SJSA1 (cell line): ENCODE measurements at places on chromosomes 3 and 15. TPM values are rescaled to one million over a fixed set of nuclear protein-coding genes. Genes with fewer than 3 reads are reported as not detected.

SFMBT1 gene
- total RNA-seq: 1.9 and 15.1 TPM in 2 replicates

MESP2 gene
- total RNA-seq: not detected in 2 replicates

LTF gene
- total RNA-seq: 0.08 TPM in 1 of 2 replicates, not detected in the other

ATP2C1 gene
- total RNA-seq: 83.2 and 92.9 TPM in 2 replicates

ZMYND10 gene
- total RNA-seq: 0.97 TPM in 1 of 2 replicates, not detected in the other

GRCh38 chr3:196339493-196340254 is 1.5 kb upstream of the TM4SF19 start:
- H3K27ac ChIP-seq: peak overlapping the region; percentile 93
- no peaks in the 10 kb centered on the region for H3K36me3 ChIP-seq
- no peak overlapping the region for H3K4me3 ChIP-seq
- peaks cover 41% of the 10 kb centered on the region for H3K4me1 ChIP-seq
- peak; percentile 60 for DNase-seq

DNA sequence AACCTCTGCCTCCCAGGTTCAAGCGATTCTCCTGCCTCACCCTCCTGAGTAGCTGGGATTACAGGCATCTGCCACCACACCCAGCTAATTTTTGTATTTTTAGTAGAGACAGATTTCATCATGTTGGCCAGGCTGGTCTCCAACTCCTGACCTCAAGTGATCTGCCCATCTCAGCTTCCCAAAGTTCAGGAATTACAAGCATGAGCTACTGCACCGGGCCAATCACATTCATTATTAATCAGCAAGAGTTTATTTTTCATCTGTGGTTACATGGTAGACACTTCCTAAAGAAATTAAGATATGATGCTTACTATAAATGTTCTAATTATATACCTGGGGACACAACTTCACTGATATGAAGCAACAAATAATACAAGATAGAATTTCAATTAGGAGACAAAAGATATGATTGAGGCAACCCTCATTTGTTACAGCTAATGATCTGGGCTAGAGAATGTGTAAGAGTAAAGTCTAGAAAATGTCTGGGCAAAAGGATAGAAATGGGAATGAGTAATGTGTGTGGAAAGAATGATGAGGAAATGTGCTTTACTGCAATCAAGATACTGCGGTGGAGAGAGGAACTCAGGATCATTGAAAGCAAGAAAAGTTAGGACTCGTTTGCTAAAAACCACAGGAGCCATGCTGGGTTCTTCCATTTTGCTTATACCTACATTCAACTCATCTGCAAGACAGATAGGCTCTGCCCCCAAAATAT is 366.8 kb downstream of the ZIC1 start:
- H3K27ac ChIP-seq: no peak overlapping the region
- H3K27me3 ChIP-seq: no peaks in the 10 kb centered on the region
- no peaks in the 10 kb centered on the region for H3K36me3 ChIP-seq
- no peak for DNase-seq

- H3K4me1 ChIP-seq: no peaks in the 10 kb centered on the region
- H3K36me3 ChIP-seq: no peaks in the 10 kb centered on the region
- H3K27ac ChIP-seq: no peak overlapping the region
- H3K4me3 ChIP-seq: no peak overlapping the region
- no peak for DNase-seq
These were observed 89.9 kb upstream of the RORA start for GRCh38 chr15:61318802-61319525.

GRCh38 chr3:46549989-46550388 is 16.1 kb downstream of the LRRC2 start:
- no peaks in the 10 kb centered on the region for H3K36me3 ChIP-seq
- no peaks in the 10 kb centered on the region for H3K4me1 ChIP-seq
- no peaks in the 10 kb centered on the region for H3K27me3 ChIP-seq
- no peak for DNase-seq
- no peak overlapping the region for H3K27ac ChIP-seq
- H3K4me3 ChIP-seq: no peak overlapping the region

DNA sequence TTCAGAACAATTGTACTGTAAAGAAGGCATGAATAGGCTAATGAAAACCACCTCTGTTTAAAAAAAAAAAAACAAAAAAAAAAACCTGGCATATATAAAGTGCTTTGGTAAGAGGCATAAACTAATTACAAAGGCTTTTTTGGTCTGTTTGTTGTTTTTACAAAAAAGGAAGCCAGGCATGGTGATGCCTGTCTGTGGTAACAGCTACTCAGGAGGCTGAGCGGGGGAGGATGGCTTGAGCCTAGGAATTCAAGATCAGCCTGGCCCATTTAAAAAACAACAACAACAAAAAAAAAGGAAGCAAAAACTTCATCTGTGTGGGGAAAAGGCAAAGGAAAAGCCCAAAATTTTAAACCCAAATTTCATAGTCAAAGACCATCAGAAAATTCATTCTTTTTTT is 47.0 kb downstream of the OSBPL10 start:
- H3K4me3 ChIP-seq: no peak overlapping the region
- no peak overlapping the region for H3K27ac ChIP-seq
- no peaks in the 10 kb centered on the region for H3K36me3 ChIP-seq
- DNase-seq: peak; percentile 33
- H3K4me1 ChIP-seq: peaks cover 7% of the 10 kb centered on the region; the same call in 1 of the 2 replicates
- H3K27me3 ChIP-seq: no peaks in the 10 kb centered on the region

GRCh38 chr3:18137958-18138357 is 287.2 kb downstream of the SATB1 start:
- DNase-seq: no peak
- no peak overlapping the region for H3K4me3 ChIP-seq
- no peak overlapping the region for H3K27ac ChIP-seq
- H3K27me3 ChIP-seq: no peaks in the 10 kb centered on the region

DNA sequence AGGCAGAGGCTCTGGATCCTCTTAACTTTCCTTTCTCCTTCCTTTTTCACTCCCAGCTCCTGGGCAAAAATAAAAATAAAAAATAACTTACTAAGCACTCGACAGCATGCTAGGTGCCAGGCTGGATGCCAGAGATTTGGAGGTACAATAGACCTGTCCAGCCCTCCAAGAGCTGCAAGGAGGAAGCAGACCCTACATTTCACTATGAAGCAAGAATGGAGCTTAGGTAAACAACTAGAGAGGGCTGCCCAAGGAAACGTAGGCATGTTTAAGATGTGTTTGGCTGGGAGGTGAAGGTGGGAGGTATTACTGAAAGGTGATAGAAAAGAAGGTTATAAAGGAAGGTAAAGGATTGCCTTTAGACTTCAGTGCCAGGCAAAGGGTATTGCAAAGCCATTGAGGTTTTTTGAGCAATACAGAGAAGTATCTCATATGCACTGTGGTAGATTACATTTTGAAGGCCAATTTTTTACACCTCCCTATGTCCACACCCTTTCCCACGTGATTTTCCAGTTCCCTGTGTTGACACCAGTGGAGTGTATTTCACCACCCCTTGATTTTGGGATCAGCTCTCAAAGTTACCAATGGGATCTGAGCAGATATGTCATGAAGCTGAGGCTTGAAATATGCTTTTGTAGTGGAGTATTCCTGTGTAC is 69.1 kb downstream of the DCLK3 start:
- H3K27me3 ChIP-seq: no peaks in the 10 kb centered on the region
- H3K36me3 ChIP-seq: no peaks in the 10 kb centered on the region
- H3K4me1 ChIP-seq: peaks cover 6% of the 10 kb centered on the region
- no peak for DNase-seq
